Activated CD4-positive, alpha-beta T cell treated with anti-CD3 and anti-CD28 coated beads, Interleukin-2, amount 50 U/mL, for 16 hours (primary cell): ENCODE measurements at places on chromosomes 2 and 18.

DNA sequence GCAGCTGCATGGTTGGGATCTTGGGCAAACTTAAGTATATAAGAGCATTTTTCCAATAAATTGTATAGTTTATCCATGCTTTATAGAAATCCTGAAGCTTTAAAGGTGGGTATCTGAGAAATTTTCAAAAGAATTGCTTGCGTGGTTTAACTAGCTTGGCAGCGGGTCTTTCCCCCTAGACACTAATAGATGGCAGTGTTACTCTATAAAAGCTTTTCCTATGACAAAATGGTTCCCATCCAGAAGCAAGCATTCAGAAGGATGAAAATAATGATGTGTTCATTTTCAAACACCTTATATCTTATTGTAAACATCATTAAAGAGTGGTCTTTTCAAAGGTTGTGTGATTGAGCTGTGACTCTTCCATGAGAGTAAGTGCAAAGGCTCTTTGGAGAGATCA, 45.9 kb downstream of the KDM3A start:
- no peak for DNase-seq

DNA sequence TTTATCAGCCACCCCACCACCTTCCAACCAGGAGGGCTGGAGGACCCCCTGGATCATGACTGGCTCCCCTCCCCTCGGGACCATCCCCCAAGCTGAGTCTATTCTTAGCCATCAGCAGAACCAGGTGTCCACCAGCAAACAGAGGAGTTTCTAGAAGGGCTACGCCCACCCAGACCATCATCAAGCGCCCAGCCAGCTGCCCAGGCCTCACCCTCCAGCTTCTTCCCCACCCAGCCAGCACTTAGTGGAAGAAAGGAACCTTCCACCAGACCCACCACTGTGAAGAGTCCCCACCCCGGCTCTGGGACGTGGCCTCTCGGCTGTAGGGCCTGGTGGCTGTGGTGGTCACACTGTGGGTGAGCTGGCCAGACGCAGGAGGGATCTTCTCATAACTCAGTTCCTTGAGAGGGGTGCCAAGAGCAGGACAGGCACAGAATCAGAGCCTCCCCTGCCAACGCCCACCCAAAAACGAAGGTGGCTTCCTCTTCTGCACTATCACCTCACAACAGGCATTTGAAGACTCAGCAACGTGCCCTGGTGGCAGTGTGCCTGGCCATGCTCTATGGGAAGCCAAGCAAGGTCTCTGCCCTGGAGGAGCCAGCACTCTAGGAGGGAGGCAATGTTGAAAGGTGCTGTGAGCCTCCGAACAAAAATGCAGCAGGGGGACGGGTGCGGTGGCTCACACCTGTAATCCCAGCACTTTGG, 19.0 kb downstream of the BIN1 start:
- no peak for DNase-seq

DNA sequence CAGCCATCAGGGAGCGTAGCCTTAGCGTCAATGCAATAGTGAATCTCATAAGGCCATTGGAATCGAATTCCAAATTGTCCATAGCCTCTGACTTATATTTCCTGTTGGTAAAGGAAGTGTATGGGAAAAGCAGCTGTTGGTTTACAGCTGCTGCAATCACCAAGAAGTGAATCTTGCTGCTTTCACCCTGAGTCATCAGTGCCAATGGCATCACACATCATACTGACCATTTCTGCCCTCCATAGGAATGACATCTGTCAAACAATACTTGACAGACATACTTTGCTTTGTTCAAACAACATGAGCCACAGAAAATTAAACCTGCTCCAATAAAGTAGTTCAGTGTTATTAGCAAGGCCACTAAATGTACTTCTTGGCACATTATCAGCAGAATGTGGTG, 111.2 kb upstream of the KLHL29 start:
- no peak for DNase-seq

DNA sequence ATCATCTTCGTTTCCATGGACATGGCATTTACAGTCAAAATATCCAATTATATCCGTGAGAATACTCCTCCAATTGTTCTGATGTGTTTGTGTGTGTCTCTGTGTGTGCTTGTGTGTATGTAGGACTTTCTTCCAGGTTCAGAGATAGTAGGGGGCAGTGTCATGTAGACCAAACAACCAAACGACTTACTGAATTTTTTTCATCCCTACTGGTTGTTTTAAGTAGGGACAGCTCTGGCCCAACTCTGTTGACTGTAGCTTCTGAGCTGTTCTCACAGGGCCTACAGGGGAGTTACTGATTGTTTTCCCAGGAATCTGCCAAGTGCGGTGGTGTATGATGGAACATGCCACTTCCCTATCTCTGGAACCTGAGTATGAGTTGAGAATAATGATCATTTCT, 69.6 kb downstream of the ETAA1 start:
- DNase-seq = no peak

- DNase-seq = no peak
Observed at GRCh38 chr2:105052773-105053172, 14.9 kb downstream of the MRPS9 start.

- DNase-seq = no peak
Observed at GRCh38 chr18:9100796-9101195, 1.7 kb upstream of the NDUFV2 start.

- no peak for DNase-seq
Observed at GRCh38 chr2:150191349-150191748, 296.1 kb downstream of the RND3 start.

- no peak for DNase-seq
Observed at GRCh38 chr2:170145675-170146432, 32.1 kb upstream of the MYO3B start.

GRCh38 chr2:230000118-230000841, 68.4 kb downstream of the SLC16A14 start:
- peak; percentile 79 for DNase-seq

GRCh38 chr2:149953627-149954026, 366.1 kb upstream of the MMADHC start:
- no peak for DNase-seq

GRCh38 chr2:58073751-58074150, 27.1 kb downstream of the VRK2 start:
- no peak for DNase-seq

- no peak for DNase-seq
Observed at GRCh38 chr2:176669398-176670174, 400.3 kb downstream of the MTX2 start.

GRCh38 chr18:2148823-2149222, 422.5 kb downstream of the METTL4 start:
- DNase-seq = no peak

- DNase-seq = no peak
Observed at GRCh38 chr2:157488877-157489276, 45.0 kb upstream of the CYTIP start.

DNA sequence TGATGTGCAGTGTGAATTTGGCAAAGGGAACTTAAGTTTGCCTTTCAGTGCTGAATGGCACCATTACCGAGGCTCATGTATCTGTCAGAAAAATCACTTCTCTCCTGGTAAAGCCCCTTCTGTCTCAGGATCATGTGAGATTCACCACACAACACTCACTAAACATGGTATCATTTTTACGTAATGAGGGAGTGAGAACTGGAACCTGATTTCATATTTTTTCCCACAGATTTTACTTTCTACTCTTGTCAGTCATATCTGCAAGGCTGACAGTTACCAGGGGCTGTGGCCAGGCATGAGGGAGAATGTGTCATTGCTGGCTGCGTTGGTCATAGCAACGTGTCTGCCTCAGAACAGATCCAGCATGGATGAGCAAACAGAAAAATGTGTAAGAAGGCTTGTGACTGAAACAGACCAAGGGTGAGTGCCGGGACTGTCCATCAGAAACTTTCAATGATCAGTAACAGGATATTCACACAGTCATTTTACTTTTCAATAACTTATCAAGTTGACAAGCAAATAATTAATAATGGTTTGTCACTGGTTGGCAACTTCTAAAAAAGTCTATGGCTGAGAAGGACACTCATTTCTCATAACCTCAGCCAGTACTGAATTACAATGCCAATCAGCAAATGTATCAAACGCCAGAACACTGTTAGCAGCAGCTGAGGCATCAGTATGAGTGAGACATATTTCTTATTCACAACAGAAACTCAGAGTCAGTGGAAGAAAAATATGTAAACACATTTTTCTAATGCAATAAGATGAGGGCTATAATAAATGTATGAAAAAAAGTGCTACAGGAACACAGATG, 100.5 kb downstream of the CDC42EP3 start:
- DNase-seq = peak; percentile 92

- no peak for DNase-seq
Observed at GRCh38 chr2:5664278-5664681, 27.9 kb upstream of the SOX11 start.

DNA sequence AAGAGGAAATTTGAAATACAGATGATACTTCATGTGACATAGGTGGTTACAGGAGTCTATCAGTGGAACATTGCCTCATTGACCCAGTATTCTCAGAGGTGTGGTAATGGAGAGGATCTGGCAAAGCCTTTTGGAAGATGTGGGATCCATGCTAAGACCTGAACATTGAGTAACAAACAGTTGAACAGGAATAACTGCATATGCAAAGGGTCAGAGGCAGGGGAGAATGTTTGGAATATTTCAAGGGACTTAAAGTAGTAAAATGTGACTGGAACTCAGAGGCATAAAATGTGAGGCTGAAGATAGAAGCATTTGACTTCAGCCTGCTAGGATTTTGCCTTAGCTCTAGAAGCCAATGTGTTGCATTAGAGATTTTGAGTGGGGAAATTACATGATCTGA, 300.2 kb upstream of the ETAA1 start:
- no peak for DNase-seq

GRCh38 chr18:809985-810642, 1.9 kb downstream of the YES1 start:
- peak; percentile 71 for DNase-seq

GRCh38 chr2:38863061-38863695, 12.6 kb downstream of the DHX57 start:
- peak; percentile 57 for DNase-seq

DNA sequence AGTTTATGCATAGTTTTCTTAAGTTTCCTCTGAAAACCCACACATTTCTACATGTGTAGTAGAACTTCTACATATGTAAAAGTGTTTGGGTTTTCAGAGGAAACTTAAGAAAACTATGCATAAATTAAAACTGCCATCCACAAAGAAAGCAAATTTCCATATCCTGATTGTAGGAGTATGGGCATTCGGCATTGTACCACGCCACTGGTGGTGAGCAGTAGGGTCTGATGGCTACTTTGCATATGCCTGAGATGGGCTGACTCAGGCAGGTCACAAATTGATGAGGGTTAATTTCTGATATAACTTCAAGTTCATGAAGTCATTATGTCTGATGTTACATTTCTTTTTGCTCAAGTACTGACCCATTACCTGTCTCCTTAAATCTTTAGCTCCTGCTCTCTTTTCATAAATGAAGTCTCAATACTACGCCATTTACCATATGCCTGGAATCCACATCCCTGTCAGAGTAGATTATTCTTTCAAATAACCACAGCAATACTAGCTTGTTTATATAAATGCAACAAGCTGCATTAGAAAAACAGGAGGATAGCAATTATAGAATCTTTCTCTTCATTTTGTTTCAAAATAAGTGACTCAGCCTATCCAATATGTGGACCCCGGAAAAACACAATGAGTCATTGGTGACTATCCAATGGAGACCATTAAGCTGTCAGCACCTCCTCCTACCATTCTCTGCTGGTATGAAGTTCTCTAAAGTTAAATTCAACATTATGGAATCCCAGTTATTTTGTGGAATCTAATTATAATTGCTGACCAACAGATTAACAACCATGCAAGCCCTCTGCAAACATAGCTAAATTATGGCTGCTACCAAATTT, 355.2 kb upstream of the UBE2E3 start:
- DNase-seq = no peak

DNA sequence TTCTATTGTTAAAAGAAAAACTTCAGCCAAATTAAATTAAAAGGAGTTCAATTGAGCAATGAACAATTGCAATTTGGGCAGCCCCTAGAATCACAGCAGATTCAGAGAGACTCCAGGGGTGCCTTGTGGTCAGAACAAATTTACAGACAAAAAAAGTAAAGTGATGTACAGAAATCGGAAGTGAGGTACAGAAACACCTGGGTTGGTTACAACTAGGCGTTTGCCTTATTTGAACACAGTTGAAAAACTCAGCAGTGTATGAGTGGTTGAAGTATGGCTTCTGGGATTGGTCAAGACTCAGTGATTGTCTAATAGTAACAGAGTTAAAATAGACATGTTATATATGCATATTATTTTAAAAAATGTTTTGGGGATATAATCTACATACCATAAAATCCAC, 98.5 kb upstream of the ZSWIM2 start:
- DNase-seq = no peak

DNA sequence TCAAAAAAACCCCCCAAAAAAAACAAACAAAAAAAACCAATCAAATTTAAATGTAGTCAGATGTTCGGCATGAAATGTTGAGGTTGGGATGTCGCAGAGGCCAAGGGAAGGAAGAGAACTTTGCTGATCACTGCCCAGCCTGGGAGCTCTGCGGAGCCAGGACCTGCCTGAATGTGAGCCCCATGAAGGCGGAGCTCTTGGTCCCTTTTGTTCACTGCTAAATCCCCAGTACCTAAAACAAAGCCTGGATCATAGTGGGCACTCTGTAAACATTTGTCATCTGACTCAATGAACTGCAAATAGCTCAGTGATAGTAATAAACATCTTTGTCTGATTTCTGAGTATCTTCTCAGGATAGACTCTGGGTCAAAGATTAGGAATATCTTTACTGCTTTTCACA, 64.0 kb downstream of the NGEF start:
- no peak for DNase-seq

DNA sequence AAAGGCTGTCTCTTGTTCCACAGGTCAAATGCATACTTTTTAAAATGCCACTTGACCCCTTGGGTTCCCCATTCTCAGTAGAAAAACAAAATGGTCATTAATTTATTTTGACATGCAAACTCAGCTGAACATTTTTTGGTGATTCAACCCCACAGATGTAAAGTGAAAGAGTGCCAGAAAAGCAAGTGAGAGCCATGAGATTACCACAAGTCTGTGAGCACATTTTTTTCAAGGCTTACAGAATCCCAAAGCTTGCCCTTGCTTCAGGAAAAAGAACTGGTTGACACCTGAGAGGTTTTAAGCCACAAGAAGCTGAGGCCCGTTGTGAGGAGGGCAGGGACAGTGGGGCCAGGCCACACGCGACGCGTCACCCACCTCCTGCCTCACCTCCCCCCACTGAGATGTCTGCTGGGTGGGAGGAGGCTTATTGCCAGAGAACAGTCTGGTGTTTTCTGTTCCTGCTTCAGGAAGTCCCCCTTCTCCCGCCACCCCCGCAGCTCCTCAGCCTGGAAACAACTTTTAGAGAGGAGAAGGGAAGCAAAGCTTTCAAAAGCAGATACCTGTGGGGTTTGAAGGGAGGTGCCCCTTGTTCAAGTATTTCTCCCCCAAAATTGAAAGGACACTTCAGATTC, 70.4 kb upstream of the CYP1B1 start:
- DNase-seq = peak; percentile 23

- no peak for DNase-seq
Observed at GRCh38 chr2:142951190-142952007, 73.9 kb downstream of the KYNU start.

DNA sequence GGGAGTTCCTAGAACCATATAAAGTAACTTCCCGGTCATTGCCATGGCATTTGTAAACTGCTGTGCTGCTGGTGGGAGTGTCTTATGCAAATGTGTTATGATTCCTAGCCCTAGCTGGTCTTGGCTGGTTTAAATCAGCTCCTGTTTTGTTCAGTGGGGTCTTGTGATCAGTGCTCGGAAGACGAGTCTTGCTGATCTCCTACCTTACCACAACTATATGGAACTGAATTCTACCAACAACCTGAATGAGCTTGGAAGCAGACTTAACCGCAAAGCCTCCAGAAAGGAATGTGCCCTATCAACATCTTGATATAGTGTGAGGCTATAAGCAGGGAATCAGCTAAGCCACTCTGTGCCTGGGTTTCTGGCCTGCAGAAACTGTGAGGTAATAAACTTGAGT, 33.5 kb downstream of the POLE4 start:
- DNase-seq = no peak
